Natural killer cell (primary cell): ENCODE measurements at places on chromosomes 5 and 9. TPM values are rescaled to one million over a fixed set of nuclear protein-coding genes. Genes with fewer than 3 reads are reported as not detected.

DNA sequence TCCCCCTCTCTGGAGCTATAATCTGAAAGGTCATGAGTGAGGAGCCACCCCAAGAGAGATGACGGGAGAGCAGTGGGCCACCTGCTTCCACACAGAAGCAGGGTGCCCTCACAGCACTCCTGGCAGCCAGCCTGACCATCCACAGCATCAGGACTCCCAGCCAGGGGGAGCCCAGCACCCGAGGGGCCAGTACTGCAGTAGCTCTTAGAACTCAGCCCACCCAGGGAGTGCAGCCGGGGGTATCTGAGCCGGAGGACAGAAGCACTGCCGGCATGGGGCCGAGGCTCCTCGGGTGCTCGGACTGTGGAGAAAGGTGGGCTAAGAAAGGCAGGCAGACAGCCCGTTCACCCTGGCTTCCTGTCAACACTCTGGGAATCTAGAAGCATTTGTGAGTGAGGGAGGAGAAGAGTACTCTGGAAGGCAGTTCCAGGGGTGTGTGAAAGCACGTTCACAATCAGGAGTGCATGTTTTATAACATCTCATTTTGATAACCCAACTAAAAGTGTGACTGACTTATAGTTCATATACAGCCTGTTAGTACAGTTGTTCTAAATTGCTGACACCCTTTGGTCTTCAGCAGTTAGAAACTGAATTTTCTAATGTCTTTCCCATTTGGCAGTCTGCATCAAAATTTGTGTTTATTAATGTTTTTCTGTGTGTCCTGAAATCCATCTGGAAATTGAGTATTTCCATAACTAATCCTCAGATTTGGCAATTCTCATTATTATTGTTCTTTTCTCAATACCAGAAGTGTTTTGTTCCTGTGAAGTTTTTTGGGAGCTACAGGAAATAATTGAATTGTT lies 25.9 kb upstream of the ASPN start:
- no peak for DNase-seq

DNA sequence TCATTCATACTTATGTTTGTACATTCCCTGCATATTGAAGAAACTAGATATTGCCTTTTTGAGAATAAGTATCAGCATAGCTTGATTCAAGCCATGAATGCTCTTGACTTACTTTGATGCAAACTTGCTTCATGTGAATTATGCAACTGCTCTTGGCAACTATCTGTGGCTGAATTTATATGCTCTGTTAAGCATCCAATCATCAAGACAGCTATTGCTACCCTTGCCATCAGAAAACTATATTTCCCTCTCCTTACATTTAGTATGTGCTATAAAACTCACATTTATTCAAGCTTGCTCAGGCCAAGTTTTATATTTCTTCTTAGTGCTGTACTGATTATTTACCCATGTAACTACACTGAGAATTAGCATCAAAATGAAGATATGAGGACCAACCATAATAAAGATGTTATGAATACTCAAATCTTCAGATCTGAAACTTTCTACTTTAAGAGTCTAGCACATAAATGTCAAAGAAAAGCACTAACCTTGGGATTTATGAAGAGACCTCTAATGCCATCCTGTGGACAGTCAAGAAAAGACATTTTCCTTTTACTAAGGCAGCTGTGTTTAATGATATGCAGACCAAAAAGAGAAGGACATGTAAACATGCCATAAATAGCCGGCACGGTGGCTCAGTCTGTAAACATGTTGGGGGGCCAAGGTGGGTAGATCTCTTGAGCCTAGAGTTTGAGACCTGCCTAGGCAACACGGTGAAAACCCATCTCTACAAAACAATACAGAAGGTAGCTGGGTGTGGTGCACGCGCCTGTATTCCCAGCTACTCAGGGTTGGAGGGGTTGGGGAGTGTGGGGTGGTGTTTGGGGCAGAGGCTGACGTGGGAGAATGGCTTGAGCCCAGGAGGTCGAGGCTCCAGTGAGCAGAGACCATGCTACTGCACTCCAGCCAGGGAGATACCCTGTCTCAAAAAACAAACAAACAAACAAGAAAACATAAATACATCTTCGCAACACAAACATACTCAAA lies 267.0 kb upstream of the TYRP1 start:
- no peak for DNase-seq

- DNase-seq, result no peak
These were observed 25.3 kb downstream of the SLC22A5 start for GRCh38 chr5:132394667-132395259.

DNA sequence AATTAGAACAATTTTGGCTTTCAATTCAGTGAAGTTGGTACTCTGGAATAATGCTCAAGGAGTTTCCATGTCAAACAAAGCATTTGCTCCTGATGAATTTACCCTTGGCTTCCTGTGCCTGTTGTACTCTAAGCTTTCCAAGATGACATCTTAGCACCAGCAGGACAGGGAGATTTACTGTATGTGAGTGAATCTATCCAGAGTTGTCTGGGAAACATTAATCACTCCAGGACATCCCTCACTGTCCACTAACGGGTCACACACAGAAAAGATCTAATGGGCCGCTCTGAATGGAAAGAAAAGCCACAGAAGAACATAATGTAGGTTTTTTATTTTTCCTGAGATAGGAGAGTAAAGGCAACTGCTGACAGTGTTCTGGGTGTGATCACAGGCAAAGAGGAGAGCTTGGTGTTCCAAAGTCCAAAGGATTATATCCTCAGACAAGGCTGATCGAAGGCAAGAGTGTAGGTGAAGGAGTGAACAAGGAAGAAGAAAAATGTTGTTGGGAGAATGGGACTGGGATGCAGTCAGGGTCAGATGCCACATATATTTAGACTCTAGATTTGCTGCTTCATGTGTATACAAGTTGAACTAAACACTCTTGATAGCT lies 167.7 kb upstream of the RPS23 start:
- DNase-seq, result no peak

GRCh38 chr5:141512911-141513626 lies 24.2 kb downstream of the PCDHGC5 start:
- peak; percentile 54 for DNase-seq

Gene C9
- not detected for total RNA-seq

Gene SARDH
- total RNA-seq, result 2.2 TPM
